ENCODE measurements at places on chromosomes 3 and 15.

DNA sequence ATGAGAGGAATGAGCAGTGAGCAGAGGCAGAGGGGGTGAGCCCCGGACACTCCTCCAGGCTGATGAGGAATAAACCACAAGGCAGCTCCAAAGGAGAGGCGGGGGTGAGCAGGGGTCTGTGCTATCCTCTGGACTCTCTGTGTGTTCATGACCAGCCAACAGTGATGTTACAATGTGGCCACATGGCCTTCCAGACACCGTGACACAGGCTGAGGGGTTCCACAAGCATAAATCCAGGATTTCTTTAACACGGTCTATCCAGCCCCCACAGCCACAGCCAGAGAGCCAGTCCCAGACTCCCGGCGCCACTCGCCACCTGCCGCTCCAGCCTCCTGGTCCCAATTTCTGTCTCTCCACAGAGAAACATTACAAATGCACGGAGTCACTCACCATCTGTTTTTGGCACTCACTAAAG, 24.4 kb downstream of the XXYLT1 start:
- DNase-seq = no peak

DNA sequence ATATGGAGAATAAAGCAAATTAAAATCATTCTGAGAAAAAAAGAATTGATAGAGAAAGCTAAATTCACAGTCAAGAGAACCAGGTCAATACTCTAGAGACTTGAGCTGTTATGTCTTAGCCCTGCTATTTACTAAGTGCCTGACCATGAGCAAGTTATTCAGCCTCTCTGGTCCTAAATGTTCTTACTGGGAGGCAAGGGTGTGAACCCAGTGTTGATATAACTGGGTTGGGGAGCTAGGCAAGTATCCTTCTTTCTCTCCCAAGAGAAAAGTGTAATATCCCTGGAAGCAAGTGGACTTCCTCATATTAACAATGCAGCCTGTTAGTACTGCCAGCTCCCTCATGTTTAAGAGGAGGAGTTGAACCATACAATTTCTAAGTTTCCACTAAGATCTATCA, 488.9 kb upstream of the RASGRP1 start:
- no peak for DNase-seq

- no peak for DNase-seq
Observed at GRCh38 chr3:127817406-127817841, 4.9 kb downstream of the MGLL start.

- DNase-seq = no peak
Observed at GRCh38 chr15:48096355-48096786, 24.4 kb upstream of the SLC24A5 start.

DNA sequence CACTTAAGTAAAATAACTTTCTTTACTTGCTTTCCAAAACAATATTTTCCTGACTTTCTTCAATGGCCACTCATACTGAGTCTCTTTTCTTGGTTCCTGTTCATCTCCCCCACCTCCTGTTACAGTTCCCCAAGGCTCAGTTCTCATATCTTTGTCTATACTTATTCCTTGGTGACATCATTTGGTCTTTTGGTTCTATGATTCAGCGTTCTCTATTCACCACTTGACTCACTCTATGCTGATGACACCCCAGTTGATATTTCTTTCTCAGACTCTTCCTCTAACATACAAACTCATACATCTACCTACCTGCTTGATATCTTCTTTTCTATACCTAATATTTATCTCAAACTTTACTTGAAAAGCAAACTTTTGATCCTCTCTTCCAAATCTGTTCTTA, 85.0 kb upstream of the P3H2 start:
- DNase-seq = no peak

- DNase-seq = no peak
Observed at GRCh38 chr3:77320514-77320913, 280.6 kb downstream of the ROBO2 start.

- DNase-seq = no peak
Observed at GRCh38 chr15:48317221-48317620, 14.0 kb upstream of the DUT start.

- no peak for DNase-seq
Observed at GRCh38 chr3:177321819-177322218, 124.5 kb upstream of the TBL1XR1 start.

- DNase-seq = no peak
Observed at GRCh38 chr3:66489581-66489980, 11.2 kb downstream of the LRIG1 start.

DNA sequence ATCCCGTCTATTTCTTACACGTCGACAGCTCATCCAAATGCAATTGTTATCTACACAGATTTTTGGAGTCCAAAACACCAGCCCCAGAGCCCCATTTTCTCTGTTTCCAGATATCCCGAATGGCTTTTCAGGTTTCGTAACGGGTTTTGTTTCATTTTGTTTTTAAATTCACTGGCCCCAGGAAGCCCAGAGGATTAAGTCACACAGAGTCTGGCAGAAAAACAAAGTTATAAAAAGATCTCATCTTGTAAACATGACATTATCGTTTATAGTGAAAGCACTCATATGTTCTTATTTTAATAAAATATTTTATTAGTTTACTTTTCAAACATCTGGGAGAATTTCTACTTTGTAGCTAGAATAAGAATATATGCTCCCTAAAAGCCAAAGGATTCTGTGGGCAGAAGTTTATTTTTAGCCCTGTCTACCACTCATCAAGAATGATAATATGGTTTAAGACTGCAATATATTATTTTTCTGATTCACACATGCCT, 149.3 kb upstream of the SLC2A2 start:
- no peak for DNase-seq

DNA sequence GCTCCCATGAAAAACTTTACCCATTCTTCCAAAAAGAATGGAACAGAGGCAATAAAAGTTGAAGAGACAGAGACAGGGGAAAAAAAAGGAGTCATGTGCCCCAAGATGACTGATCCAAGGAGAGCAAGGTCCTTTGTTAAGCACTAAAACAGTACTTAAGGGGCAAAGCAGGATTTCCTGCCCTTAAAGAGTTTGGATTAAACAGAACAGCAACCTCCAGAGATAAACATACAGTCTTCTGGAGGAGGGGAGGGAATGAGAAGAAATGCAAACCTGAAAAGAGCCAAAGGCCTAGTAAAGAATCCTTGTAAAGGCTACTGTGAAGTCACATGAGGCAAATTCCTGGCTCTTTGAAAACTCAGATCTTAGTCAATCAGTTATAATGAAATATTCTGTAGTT, 38.2 kb downstream of the SHQ1 start:
- no peak for DNase-seq

DNA sequence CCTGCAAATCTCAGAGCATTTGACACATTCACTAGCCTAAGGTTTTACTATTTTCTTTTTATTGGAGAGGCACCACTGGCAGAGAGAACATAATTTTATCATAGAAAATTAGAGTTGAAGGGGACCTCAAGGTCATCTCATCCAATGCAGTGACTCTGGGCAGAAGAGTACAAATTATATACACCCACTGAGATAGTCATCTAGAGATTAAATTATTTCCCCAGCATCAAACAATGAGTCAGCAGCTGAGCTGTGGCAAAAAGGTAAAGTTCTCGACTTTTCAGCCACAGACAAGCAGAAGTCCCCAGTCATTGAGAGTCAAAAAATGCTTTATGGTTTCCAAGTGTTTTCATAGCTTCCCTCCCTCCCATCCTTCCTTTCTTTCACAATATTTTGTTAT, 39.3 kb upstream of the SEMA6D start:
- no peak for DNase-seq

- no peak for DNase-seq
Observed at GRCh38 chr15:59885832-59886231, 118.3 kb upstream of the FOXB1 start.

DNA sequence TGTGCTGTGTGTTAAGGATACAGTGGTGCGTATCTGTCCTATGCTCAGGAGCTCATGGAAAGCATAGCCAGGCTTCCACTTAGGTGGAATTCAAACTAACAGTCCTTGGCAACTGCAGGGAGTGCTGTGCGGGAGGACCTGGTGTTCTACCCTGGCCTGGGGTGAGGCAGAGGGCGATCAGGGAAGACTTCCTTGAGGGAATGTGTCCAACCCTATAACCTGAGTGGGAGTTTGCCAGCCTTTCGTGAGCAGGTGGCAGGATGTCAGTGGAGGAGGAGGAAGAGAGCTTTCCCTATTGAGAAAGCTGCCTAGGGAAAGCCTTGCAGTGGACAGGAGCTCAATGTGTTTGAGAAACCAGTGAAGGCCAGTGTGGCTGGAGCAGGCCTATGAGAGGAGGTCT, 271.1 kb upstream of the C2CD4B start:
- no peak for DNase-seq

- no peak for DNase-seq
Observed at GRCh38 chr15:82536409-82537350, 3.6 kb downstream of the RPS17 start.

DNA sequence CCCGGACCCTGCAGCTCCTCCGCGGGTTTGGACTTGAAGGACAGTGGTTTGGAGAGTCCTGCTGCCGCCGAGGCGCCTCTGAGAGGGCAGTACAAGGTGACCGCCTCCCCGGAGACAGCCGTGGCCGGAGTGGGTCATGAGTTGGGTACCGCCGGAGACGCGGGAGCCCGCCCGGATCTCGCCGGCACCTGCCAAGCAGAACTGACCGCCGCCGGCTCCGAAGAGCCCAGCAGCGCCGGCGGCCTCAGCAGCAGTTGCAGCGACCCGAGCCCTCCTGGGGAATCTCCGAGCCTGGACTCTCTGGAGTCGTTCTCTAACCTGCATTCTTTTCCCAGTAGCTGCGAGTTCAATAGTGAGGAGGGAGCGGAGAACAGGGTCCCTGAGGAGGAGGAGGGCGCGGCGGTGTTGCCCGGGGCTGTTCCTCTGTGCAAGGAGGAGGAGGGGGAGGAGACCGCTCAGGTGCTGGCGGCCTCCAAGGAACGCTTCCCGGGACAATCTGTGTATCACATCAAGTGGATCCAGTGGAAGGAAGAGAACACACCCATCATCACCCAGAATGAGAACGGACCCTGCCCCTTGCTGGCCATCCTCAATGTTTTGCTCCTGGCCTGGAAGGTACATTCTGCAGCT, 634 bp downstream of the MINDY2 start:
- no peak for DNase-seq

GRCh38 chr3:9986230-9986725, 363 bp downstream of the EMC3 start:
- no peak for DNase-seq

DNA sequence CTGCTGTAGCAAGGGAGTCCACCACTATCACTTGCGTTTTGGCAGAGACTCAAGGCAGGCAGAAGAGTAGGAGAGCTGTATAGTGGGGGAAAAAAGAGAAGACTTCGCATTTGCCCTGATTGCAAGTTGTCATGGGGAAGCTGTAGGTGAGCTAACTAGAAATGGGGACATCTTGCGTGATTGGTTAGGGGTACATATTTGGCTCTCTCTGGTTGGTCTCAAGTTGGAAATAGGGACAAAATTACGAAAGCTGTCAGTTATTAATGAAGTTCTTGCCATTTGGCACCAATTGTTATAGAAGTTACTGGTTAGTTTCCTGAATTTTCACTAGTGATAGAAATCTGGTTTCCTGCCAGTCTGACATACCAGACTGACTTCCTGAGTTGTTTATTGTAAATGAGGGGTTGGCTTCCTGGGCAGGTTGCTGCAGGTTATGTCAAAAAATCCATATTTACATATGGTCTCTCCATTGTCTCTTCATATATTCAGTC, 8.2 kb upstream of the SENP7 start:
- no peak for DNase-seq

- no peak for DNase-seq
Observed at GRCh38 chr15:47768735-47769134, 51.4 kb downstream of the SEMA6D start.

GRCh38 chr3:68984011-68984530, 29.4 kb downstream of the EOGT start:
- no peak for DNase-seq

GRCh38 chr15:77591968-77592613, 40.6 kb downstream of the LINGO1 start:
- no peak for DNase-seq

DNA sequence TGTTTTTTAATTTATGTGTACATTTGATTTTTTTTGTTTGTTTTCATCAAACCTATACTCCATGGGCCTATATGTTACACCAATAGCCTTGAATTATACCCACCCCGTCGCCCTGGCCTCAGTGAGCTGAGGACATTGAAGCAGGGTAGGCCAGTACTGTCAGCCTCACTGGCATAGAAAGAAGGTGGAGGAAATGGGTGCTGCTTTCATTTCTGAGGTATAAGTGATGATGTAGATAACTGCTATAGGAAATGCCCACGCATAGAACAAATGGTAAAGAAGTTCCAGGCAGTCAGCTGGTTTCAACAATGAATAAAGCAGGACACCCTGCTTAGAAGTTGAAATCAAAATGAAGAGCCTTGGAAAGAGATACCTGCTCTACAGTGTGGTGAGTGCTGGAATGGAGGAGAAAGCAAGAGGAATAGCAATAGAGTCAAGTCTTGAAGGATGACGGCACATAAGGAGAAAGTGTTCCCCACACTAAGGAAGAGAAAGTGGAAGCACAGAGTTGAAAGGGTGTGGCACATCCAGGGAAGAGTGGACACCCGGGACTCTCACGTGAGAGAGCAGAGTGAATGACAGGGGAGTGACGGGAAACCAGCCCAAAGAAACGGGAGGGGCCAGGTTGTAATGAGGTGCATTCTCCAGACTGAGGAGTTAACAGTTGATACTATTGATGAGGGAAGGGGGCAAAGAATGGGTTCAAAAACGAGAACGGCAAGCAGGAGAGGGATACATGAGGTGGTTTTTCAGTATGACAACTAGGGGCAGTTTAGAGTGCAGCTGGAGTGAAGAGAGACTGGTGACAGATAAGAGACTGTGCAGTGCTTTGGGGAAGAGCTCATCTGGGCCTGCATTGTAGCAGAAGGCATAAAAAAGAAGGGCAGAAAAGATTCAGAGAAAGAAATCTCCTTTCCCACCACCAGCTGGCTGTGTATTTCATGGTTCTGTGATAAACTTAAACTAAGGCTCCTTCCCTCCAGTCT, 70.5 kb downstream of the KLHL25 start:
- DNase-seq = no peak

GRCh38 chr3:131303848-131304247, 77.7 kb upstream of the NUDT16 start:
- no peak for DNase-seq

DNA sequence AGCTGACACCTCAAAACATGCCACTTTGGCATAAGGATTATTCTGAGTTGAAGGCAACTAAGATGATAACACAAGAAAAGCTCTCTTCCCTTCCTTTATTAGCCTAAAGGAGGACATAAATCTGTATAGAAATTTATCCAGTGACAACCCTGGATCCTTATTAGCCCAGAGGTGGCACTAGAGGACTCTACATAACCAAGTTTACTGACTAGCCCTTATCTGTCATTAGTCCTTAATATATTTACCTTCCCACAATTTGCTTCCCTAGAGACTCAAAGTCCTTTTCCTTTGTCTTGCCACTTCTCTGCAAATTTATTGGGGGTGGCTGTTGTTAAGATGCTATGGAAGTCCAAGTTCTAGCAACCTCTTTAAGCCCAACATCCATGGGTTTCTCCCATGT, 26.7 kb downstream of the CEP70 start:
- no peak for DNase-seq

- DNase-seq = no peak
Observed at GRCh38 chr3:172539273-172539672, 16.0 kb upstream of the TNFSF10 start.

- no peak for DNase-seq
Observed at GRCh38 chr15:79433276-79433990, 1.3 kb downstream of the MINAR1 start.

- DNase-seq = no peak
Observed at GRCh38 chr3:124862006-124862405, 25.2 kb downstream of the ITGB5 start.

GRCh38 chr3:140288595-140288994, 353.6 kb downstream of the CLSTN2 start:
- no peak for DNase-seq
